ENCODE measurements at places on chromosomes 16 and 17. TPM values are rescaled to one million over a fixed set of nuclear protein-coding genes. Genes with fewer than 3 reads are reported as not detected.

SPATA32 gene
- total RNA-seq = not detected

KRT40 gene
- total RNA-seq = not detected

SOX9 gene
- total RNA-seq = 5.8 TPM

ENGASE gene
- total RNA-seq = 36.7 TPM

ACSM2A gene
- total RNA-seq = not detected

FGF11 gene
- not detected for total RNA-seq

DNAI2 gene
- not detected for total RNA-seq

JPH3 gene
- 0.58 TPM for total RNA-seq

SPAG5 gene
- total RNA-seq = 1.2 TPM

MLYCD gene
- 14.8 TPM for total RNA-seq
